ENCODE measurements at places on chromosomes 7 and 10.

GRCh38 chr10:12474727-12475412 is 125.5 kb downstream of the CAMK1D start:
- no peak for DNase-seq

DNA sequence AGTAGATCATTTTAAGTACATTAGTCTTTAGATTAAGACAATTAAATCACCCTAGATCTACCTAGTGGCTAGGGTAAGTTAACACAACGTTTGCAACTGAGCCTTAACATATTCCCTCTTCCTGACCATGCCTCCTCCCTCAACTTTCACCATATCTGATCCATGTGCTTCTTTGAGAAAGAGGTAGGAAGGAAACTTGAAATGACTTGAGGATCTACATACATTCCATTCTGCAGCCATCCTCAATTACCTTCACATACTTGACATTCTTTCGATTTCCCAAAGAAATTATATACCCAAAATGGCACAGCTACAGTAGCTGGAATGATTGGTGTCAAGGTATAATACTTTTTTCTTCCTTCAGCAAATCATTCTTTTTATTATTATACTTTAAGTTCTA is 12.9 kb upstream of the SEPTIN7 start:
- no peak for DNase-seq

DNA sequence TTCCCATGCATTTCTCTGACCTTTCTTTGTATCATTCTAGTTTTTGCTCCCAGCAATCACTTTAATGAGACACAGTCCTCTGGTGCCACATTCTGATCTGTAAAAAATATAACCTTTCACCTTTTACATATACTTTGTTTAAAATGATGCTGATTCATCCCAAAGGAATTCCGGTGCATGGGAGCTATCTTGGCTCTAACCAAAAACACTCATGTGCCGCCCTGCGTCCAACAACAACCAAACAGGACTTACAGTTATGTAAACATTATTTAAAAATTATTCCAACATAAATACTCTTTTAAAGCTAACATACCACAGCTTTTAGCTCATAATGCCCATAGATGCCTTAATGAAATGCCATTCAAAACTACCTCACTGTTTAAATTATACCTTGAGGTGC is 7.7 kb upstream of the OPALIN start:
- DNase-seq = no peak

GRCh38 chr10:10714327-10714726 is 303.3 kb upstream of the CELF2 start:
- no peak for DNase-seq

- no peak for DNase-seq
Measured at GRCh38 chr7:47988496-47989386, 9.3 kb upstream of the HUS1 start.

GRCh38 chr7:24963218-24963617 is 16.8 kb downstream of the OSBPL3 start:
- DNase-seq = peak; percentile 36
